ENCODE measurements at places on chromosomes 12 and 14.

DNA sequence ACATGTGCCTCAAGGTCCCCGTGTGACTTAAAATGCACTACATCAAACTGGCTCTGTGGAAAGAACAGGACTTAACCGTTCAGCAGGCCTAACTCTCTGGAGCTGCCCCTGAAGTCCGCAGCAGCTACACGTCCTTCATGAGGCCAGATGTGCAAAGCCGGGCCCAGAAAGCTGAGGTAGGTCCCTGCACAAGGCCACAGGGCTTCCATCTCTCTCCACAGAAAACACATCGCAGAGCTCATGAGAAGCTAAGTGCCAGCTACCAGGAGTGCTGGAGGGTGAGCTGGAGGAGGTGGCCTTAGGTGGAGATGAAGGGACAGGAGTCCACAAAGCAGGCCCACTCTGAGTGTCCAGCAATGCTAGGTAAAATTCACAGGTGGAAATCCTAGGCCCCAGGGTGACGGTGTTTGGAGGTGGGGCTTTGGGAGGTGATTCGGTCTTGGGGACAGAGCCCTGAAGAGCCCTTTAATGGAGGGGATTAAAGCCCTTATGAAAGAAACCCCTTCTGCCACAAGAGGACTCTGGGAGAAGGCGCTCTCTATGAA is 52.4 kb downstream of the VCPKMT start:
- DNase-seq, result no peak

DNA sequence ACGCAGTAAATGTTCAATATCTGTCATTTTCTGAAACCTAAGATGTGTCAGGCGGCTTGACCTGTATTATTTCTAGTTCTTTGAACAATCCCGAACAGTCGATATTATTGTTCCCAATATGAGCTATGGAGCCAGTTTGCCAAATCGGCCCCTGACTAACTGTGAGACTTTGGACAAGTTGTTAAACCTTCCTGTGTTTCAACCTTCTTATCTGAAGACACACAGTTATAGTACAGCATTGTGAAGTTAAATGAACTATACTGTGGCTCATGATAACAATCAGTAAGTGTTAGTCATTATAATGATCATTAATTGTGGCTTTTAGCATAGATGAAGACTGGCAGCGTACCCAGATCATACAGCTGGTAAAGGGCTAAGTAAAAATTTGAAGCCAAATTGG is 23.4 kb downstream of the DDX47 start:
- no peak for DNase-seq

GRCh38 chr12:106764220-106764619 is 10.3 kb upstream of the RIC8B start:
- DNase-seq, result no peak

- no peak for DNase-seq
These were observed 23.1 kb downstream of the AMN start for GRCh38 chr14:102945346-102946130.
